ENCODE measurements at places on chromosomes 7 and 10. TPM values are rescaled to one million over a fixed set of nuclear protein-coding genes. Genes with fewer than 3 reads are reported as not detected.

- DNase-seq = no peak
Observed at GRCh38 chr7:28065308-28065707, 115.3 kb downstream of the JAZF1 start.

DNA sequence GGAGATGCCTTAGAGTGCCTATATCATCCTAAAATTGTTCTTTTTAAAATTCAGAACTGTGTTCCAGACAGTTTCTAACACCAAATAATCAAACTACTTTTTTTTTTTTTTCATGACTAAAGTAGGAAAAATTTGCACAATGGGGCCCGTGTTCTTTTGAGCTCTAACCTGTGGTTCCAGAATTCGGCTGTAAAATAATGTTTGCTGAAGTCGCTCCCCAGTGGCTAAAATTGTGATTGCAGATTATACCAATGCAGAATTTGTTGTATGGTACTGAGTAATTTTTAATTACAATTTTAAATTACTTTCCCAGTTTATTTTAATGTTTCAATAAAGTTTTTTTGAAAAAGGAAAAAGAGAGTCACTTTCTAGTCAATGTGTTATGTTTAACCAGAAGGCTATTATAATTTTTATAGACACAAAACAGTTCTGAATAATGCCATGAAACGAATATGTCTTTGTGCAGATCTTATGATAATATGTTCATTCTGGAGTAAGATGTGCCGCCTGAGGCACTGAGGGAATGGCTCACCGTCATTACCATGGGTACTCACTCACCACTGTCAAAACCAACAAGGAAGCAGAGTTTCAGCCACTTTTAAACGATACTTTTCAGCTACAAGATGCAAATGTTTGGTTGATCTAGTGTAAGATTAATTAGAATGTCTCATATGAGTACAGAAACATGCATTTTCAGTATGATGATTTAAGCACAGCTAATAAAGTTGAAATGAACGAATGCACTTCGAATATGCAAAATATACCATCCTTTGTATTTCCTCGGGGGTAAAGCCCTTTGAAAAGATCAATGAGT, 173.6 kb downstream of the PRKCQ start:
- DNase-seq = no peak

GNGT1 gene
- not detected for polyA plus RNA-seq

GRCh38 chr7:156195276-156195675, 383.0 kb upstream of the SHH start:
- no peak for DNase-seq

DNA sequence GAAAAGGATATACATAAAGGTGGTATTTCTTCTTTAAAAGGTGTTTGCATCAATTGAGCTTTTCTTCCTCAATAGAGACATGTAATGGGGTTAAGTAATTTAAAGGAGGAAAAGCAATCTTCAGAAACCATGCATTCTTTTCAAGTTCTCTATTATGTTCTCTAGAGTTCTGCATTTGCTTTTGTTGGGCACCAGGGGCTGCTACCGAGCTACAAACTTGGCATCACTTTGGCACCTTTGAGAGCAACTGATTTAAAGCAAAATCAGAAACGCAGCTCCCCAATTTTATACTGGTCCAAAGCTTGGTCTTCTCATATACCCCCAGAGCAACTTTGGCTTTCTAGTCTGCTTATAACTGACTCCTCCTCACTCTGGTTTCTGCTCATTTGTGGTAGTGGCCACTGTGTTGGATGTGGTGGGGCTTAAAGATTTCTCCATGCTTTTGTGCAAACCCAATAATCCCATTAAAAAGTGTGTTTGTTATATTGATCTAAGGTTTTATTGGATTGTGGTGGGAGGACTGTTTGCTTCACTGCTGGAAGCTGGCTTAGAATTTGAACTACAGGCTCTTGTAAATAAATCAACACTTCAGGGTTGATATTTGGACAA, 712.1 kb downstream of the PHTF2 start:
- peak; percentile 39 for DNase-seq

C7orf33 gene
- not detected for polyA plus RNA-seq

DNA sequence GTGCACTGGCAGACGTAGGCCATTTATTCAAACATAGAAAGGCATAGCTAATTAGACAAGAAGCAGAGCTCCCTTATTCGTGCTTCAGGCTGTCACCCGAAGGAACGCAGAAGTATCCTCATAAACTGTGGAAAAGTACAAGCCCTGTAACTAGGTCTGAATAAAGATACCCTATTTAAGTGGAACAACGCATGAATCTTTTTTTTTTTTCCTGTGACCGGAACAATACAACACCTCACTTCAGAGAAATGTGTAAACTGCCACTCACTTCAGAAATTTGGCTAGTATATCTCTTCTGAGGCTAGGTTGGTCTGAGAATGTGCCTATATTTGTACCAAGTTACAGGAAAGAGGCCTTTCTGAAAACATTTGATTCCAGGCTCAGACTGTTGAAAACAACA, 8.0 kb upstream of the CSTF2T start:
- no peak for DNase-seq

All from renal pelvis (tissue), 12 donors.